Activated CD4-positive, alpha-beta T cell treated with anti-CD3 and anti-CD28 coated beads, Interleukin-2, amount 10 ng/mL, durations not matched to agents 24 days and 14 days (primary cell): ENCODE measurements at places on chromosomes 12 and 14. TPM values are rescaled to one million over a fixed set of nuclear protein-coding genes. Genes with fewer than 3 reads are reported as not detected.

GRCh38 chr12:91423693-91424050 lies 241.1 kb upstream of the DCN start:
- no peak overlapping the region for H3K27ac ChIP-seq
- DNase-seq, result no peak
- H3K4me1 ChIP-seq, result no peaks in the 10 kb centered on the region
- H3K4me3 ChIP-seq, result no peak overlapping the region
- H3K36me3 ChIP-seq, result no peaks in the 10 kb centered on the region
- H3K27me3 ChIP-seq, result peaks cover 4% of the 10 kb centered on the region

EPS8 gene
- 2.2 and 2.4 TPM in 2 replicates for total RNA-seq

- no peak overlapping the region for H3K4me3 ChIP-seq
- no peaks in the 10 kb centered on the region for H3K4me1 ChIP-seq
- H3K27ac ChIP-seq, result no peak overlapping the region
- no peaks in the 10 kb centered on the region for H3K36me3 ChIP-seq
These were observed 29.0 kb upstream of the LUM start for GRCh38 chr12:91140026-91140931.

DNA sequence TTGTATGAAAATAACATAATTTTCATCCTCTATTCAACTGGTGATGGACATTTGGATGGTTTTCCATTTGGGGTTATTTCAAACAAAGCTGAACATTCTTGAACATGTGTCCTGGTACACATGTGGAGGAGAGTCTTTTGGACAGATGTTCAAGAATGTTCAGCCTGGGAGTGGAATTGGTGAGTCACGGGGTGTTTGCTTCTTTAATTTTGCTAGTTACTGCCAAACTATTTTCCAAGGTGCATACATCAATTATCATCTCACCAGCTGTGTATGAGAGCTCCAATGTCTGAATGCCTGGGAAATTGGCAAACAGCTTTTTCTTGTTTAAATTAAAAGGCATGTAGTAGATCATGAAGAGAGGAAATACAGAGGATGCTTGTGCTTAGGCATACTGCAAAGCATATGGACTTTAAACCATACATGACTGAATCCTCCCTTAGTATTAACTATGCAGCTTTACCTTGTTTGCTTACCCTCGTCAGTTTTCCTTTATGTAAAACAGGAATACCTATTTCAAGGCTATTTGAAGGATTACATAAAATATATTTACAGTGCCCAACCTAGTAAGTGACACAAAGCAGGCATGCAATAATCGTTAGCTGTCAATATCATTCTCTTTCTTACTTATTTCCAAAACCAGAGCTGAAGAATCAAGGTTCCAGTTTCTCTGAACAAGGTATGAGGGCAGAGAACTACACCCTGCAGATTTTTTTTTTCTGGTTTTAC lies 152.1 kb downstream of the ITPR2 start:
- H3K4me3 ChIP-seq, result no peak overlapping the region
- H3K36me3 ChIP-seq, result peaks cover 23% of the 10 kb centered on the region
- no peaks in the 10 kb centered on the region for H3K27me3 ChIP-seq
- H3K4me1 ChIP-seq, result no peaks in the 10 kb centered on the region
- no peak for DNase-seq
- peak overlapping the region; percentile 69 for H3K27ac ChIP-seq

DNA sequence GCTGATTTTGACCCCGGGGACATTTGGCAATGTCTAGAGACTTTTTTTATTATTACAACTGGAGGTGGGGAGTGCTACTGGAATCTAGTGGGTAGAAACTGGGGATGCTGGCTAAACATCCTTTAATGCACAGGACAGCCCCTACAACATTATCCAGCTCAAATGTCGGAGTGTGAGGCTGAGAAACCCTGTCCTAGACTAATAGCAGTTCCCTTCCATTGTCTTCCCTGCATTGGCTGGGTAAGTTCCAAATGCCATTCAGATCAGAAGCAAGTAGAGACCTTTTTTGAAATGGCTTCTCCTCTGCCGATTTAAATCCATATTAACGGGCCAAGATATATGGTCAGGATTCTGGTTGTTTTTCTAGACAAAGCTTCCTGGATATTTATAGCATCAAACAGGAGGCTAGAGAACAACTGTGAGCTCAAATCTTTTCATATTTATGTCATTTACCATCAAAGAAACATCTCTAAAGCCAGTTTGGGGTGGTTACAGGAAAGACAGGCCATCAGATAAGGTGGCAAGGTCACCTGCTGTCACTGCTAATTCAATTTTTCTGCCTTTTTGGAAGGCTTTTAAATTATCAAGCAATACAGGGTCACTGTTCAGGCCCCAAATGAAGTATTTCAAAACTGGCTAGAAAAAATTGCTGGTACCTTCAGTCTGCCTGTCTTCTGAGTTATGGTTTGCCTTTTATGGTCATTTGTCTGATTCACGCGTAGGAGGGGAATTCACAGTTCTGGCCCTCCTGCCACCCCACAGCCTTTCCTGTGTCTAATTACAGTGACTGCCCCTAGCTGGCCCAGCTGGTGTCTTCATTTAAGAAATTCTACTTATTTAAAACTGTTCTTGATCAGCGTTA lies 20.1 kb upstream of the AKAP5 start:
- peak overlapping the region; percentile 31 for H3K4me3 ChIP-seq
- DNase-seq, result peak; percentile 78
- no peaks in the 10 kb centered on the region for H3K27me3 ChIP-seq
- H3K27ac ChIP-seq, result peak overlapping the region; percentile 77
- H3K4me1 ChIP-seq, result peaks cover 35% of the 10 kb centered on the region
- H3K36me3 ChIP-seq, result peaks cover 57% of the 10 kb centered on the region

GRCh38 chr14:87868920-87869319 lies 124.1 kb downstream of the GALC start:
- no peak for DNase-seq
- H3K4me1 ChIP-seq, result peaks cover 2% of the 10 kb centered on the region
- no peak overlapping the region for H3K27ac ChIP-seq
- H3K36me3 ChIP-seq, result no peaks in the 10 kb centered on the region

DNA sequence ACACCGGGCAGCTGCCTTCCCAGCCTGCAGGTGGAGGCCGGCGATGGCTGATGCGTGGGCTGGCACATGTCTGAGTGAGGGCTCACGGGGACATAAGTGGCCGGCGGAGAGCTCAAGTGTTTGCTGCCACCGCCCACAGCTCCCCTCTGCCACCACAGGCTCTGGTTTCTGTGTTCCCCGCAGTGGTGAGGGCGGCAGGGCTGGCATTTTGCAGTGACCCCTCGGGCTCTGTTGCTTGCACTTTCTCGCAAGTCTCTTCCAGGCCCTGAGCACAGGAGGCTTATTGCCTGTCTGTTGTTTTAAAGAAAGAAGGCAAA lies 271.0 kb upstream of the RTL1 start:
- H3K27me3 ChIP-seq, result no peaks in the 10 kb centered on the region
- no peak overlapping the region for H3K4me3 ChIP-seq
- no peaks in the 10 kb centered on the region for H3K4me1 ChIP-seq
- no peak overlapping the region for H3K27ac ChIP-seq
- DNase-seq, result no peak
- H3K36me3 ChIP-seq, result no peaks in the 10 kb centered on the region

- no peak overlapping the region for H3K27ac ChIP-seq
- no peak overlapping the region for H3K4me3 ChIP-seq
- H3K27me3 ChIP-seq, result peaks cover 18% of the 10 kb centered on the region
These were observed 137.9 kb upstream of the ARID2 start for GRCh38 chr12:45591635-45592034.

MIPOL1 gene
- total RNA-seq, result not detected in 2 replicates

GRCh38 chr14:20934148-20934762 lies 21.0 kb upstream of the RNASE2 start:
- H3K4me1 ChIP-seq, result no peaks in the 10 kb centered on the region
- H3K27me3 ChIP-seq, result no peaks in the 10 kb centered on the region
- DNase-seq, result peak; percentile 70
- H3K4me3 ChIP-seq, result no peak overlapping the region
- no peak overlapping the region for H3K27ac ChIP-seq

- H3K36me3 ChIP-seq, result no peaks in the 10 kb centered on the region
- H3K4me3 ChIP-seq, result no peak overlapping the region
- DNase-seq, result no peak
- no peak overlapping the region for H3K27ac ChIP-seq
- H3K4me1 ChIP-seq, result no peaks in the 10 kb centered on the region
These were observed 18.1 kb downstream of the PRICKLE1 start for GRCh38 chr12:42571327-42572009.

STYX gene
- total RNA-seq, result 18.3 and 19.7 TPM in 2 replicates
